CD4-positive, CD25-positive, alpha-beta regulatory T cell (primary cell): ENCODE measurements at places on chromosomes 16 and 17. TPM values are rescaled to one million over a fixed set of nuclear protein-coding genes. Genes with fewer than 3 reads are reported as not detected.

The SLC47A1 gene
- polyA plus RNA-seq = not detected

The TPSD1 gene
- not detected for polyA plus RNA-seq

The KCNG4 gene
- polyA plus RNA-seq = not detected

The PPP1R1B gene
- polyA plus RNA-seq = not detected

The PGAP6 gene
- 45.3 TPM for polyA plus RNA-seq

The G6PC1 gene
- not detected for polyA plus RNA-seq

The GNGT2 gene
- polyA plus RNA-seq = 6.5 TPM

The CLDN6 gene
- not detected for polyA plus RNA-seq

The ARL17A gene
- polyA plus RNA-seq = 2.8 TPM
